ENCODE measurements at places on chromosomes 3 and 15.

GRCh38 chr15:90884719-90885431, 571 bp downstream of the FES start:
- DNase-seq = no peak

DNA sequence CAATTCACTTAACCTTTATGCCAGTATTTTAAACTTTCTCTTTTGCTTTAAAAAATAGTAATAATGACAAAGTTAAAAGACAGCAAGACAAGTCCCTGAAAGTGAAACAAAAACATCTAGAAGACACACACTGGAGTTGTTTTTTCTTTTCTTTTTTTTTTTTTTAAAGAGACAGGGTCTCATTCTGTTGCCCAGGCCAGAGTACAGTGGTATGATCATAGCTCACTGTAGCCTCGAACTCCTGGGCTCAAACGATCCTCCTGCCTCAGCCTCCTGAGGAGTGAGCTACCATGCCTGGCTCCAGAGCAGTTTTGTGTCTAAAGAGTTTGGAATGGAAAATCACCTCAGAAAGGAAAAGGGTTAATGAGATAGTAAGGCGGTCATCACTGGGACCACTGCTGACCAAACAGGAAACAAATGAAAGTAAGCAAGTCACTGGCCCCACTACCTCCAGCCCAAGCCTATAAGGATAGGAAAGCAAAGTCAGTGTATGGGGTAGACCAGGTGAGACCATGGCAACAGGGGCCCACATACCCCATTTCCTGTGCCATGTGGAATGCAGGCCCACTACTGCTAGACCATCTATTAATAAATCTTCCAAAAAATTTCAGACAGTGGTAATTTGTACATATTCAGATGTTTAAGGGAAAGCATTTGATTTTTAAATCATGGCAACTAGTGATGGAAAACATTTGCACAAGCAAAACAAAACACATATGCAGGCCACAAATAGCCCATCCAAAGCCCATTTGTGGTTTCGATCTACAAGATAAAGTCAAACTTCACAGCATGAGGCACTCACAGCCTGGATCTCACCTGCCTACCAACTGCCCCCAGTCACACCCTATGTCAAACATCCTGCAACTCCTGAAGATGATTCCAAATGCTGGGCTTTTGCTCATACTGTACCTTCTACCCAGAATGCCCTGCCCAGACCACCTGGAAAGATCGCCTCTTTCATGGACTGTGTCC, 62.6 kb downstream of the OSBPL10 start:
- DNase-seq = no peak

DNA sequence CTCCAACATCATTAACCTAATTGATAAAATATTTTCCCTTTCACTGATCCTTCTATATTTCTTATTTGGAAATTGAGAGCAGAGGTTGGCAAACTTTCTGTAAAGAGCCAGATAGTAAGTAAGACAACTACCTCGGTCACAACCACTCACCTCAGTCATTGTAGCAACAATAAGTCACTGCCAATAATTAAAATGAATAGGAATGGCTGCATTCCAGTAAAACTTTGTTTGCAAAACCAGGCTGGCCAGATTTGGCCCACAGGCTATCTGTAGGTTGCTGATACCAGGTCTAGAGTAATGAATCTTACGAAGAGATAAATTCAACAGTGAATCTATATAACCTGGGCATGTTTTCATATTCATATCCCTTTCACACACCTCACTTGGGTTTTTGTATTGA, 316.2 kb upstream of the TBC1D5 start:
- DNase-seq = no peak

DNA sequence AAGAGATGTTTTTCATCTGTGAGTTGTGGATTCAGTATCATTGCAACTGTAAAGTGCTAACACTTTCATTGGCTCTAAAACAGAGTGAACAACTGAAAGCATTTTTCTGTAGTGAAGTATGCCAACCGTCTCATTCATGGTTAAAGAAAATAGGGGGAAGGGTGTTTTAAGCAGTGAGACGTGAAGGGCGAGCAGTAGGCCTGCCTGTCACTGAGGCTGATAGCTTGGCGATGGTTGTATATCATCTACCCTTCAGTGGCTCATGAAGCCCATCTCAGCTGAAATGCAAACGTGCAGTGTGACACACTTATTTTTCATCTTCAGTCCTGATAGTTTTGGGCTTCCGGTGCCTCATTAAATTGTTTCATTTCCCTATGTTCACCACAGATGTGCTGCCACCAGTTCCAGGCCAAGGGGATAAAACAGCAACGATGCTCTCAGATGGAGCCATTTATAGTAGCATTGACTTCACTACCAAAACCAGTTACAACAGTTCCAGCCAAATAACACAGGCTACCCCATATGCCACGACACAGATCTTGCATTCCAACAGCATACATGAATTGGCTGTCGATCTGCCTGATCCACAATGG, 562.0 kb downstream of the ROBO2 start:
- DNase-seq = no peak

DNA sequence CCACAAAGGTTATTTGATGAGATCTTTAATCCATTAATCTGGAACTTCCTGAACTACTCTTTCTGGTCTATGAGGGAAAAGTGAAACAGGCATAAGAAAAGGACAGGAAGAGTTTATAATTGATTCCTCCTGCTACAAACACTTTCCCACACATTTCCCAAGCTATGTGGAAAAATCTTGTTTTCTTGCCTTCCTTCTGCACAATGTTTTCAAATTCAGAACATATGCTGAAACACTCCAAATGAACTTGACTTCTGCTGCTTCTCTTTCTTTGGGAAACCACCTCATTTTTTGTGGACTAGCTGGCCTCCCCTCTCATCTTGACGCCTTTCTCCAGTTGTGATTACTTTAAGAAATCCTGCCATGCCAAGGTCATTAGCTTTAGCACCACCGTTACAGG, 100.7 kb upstream of the PTPRG start:
- no peak for DNase-seq

DNA sequence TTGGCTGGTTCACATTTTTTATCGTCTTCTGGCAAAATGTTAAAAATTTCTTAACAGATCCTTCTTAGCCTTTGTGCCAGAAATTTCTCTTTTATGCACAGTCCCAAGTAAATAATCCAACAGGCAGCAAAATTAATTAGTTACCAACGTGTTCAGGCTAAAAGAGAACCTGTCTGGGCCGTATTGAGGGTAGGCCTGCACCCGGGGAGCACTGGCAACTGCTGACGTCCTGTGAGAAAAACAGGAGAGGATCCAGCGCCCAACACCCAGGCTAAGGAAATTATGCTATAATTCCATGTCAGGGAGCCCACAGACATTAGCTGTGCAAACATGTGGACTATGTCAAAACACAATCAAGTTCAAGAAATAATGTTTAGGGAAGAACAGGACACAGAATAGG, 30.7 kb upstream of the CSTA start:
- no peak for DNase-seq

DNA sequence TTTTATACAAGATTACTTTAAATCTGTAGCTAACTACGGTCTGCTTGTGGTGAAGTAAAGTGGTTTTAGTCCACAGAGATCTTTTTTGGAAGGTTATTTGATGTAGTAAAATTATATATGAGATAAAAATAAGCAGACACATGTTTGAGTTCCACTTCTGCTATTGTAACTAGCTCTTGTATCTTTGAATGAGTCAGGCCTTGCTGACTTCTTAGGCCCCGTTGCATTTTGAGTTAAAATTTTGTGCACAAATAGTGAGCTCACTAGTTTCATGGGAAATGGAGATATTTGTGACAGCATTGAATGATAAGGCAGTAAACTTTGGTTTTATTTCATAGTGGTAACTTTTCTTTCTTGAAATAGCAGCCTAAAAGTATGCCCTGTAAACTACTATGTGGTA, 42.6 kb downstream of the ARIH1 start:
- DNase-seq = no peak

GRCh38 chr3:135803028-135803692, 162.4 kb upstream of the PPP2R3A start:
- no peak for DNase-seq

GRCh38 chr3:82461049-82461889, 699.8 kb upstream of the GBE1 start:
- no peak for DNase-seq

GRCh38 chr3:100581650-100582049, 27.8 kb upstream of the ADGRG7 start:
- DNase-seq = no peak

DNA sequence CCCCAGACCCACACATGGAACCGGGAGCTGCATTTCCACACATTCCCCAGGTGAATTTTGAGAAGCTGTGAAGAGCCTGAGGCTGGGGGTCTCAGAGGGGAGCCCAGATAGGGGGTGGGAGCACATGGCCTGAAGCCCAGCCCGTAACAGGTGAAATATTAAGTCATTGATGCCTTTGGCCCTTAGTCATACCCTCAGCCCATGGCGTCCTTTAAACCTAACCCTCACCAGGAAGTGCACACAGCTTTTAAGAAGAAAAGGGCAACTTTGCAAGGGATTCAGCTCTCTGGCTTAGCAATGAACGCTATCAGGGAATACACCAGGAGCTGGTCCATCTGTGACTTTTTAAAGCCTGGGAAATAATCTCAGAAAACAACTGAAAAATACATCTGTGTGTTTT, 40.6 kb downstream of the WNT7A start:
- no peak for DNase-seq

GRCh38 chr3:148932972-148933371, 58.4 kb upstream of the GYG1 start:
- no peak for DNase-seq

DNA sequence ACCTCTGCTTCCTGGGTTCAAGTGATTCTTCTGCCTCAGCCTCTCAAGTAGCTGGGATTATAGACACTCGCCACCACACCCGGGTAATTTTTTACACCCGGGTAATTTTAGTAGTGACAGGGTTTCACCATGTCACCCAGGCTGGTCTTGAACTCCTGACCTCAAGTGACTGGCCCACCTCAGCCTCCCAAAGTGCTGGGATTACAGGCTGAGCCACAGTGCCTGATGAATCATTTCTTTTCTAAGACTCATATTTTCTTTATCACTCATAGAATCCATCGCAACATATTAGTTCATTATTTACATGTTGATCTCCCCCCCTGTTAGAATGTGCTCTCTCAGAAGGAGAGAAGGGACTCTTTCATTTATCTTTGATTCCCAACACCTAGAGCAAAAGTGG, 109.5 kb upstream of the PTPRG start:
- DNase-seq = no peak

DNA sequence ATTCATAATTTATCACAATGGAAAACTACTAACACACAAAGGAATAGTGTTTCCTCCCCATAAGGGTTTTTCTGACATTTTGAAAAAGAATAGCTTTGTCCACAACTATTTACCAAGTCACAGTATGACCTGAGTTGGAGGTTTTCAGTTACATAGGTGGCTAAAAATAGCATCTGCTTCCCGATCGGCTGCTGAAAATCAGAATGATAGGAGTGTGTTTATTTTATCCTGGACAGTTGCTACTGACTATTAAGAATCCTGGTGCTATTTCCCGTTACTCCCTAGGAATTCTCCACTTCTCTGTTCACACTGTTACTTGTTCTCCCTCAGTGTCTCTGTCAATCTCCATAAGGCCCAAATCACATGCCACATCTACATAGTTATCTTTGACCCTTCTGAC, 353.9 kb upstream of the RARB start:
- DNase-seq = no peak

- DNase-seq = no peak
Observed at GRCh38 chr3:10992943-10993728, 588 bp downstream of the SLC6A1 start.
